ENCODE measurements at places on chromosomes 7 and 10.

- DNase-seq, result no peak
These were observed 7.4 kb upstream of the OPN4 start for GRCh38 chr10:86646933-86647332.

DNA sequence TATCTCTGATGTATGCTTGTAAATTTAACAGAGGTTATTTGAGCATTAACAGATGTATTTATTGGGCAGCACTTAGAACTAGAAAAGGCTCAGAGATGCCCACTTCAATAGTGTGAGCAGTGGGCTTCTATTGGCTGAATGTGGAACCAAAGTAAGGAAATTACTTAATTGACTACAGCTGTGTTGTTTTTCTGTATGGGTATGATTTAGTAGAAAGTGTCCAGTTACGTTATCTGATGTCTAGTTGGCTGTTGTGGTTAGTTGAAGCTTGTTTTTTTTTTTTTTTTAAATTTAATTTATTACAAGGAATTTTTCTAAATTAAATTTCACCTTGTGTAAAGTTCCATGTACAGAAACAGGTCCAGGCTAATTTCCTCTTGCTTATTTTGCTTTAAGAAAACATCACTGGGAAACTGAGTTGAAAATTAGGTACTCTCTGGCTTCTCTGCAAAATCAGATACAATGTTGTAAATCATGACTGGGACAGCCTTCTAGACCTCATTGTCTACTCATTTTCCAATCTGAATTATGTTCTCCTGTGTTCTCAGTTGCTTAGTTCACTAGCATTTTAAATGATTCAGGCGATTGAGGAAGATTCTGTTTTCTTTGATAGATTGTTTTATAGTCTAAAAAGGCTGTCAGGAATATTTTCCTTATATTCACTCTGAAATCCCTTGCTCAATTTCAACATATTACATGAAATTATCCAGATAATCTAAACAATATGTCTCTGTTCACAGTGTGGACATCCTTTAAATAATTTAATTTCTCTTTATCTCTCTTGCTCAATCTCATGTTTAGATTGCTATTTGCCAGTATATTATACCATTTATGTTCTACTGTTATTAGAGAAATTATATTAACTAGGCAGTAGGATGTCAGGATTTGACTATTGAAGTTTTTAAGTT, 53.0 kb downstream of the PHF14 start:
- DNase-seq, result peak; percentile 27

GRCh38 chr7:115217373-115217772, 295.5 kb downstream of the MDFIC start:
- DNase-seq, result peak; percentile 61

DNA sequence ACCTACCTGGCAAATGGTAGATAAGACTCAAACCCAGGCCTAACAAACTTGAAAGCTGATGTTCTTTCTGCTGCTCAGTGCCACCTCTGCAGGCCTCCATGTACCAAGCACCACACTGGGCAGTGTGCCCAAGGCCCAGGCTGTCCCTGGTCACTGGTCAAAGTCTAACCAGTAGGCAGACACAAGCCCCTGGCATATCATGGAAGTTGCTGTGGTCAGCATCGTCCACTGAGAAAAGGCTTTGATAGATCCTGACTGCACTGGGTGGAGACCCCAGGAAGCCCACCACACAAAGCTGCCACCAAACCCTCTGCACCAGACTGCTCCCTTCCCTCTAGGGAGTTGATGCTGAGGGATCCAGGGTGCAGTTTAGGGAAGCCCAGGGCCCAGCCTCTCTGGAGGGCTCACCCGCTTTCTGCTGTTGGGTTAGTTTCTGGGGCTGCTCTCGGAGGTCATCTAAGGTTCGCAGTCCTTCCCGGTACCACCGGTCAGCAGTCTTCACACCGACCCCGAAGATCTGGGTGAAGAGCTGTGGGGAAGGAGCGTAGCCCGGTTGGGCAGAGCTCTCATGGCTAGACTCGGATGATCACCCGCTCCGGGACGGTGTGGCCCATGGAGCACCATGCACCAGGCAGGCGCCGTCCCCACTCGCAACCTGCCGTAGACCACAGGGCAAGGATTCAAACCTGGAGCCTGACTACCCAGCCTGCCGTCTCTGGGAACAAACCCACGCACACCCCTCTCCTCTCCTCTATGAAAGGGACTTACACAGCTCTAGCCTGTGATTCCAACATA, 6.0 kb downstream of the POLM start:
- DNase-seq, result no peak

DNA sequence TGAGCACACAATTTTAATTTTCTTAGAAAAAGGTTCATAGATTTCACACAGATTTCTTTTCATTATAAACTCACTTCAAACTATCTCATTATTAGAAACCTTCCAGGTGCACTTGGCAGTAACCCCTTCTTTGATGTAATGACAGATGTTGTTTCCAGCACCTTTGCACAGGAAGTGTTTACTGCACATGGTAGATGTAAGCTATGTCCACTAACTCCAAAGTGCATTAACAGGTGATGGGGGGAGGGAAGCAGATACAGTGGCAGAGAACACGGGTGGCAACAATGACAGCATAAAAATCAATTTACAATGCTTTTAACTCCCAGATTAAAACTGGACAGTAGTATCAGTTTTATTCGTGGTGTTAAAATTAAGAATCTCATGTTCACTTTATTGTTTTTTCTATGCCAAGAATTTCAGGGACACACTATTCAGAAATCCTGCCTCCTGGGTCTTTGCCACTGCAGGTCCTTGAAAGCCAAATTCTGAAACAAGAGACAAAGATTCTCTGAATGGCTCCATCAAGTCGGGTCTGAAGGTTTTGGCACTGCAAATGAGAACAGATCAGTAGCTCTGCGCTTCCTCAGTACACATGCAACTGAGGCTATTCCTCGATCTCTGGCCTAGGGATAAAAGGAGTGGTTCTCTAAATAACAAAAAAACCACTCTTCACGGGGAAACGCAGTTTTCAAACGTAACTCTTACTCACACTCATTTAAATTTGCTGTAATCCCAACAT, 187.7 kb downstream of the JAZF1 start:
- peak; percentile 91 for DNase-seq

DNA sequence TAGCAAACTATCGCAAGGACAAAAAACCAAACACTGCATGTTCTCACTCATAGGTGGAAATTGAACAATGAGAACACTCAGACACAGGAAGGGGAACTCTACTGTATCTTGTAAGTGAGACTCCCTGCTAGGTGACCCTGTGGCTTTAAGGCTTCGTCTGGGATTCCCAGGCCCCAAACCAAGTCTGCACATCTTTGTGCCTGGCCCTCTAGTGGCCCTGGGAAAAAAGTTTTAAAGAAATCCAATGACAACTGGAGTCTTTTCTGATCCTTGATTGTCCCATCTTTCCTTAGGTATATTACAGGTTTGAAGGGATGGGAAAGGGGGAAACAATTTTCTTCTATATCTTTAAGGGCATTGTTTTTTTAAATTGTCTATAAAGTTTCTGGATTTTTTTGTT, 10.6 kb upstream of the LIPM start:
- peak; percentile 55 for DNase-seq

DNA sequence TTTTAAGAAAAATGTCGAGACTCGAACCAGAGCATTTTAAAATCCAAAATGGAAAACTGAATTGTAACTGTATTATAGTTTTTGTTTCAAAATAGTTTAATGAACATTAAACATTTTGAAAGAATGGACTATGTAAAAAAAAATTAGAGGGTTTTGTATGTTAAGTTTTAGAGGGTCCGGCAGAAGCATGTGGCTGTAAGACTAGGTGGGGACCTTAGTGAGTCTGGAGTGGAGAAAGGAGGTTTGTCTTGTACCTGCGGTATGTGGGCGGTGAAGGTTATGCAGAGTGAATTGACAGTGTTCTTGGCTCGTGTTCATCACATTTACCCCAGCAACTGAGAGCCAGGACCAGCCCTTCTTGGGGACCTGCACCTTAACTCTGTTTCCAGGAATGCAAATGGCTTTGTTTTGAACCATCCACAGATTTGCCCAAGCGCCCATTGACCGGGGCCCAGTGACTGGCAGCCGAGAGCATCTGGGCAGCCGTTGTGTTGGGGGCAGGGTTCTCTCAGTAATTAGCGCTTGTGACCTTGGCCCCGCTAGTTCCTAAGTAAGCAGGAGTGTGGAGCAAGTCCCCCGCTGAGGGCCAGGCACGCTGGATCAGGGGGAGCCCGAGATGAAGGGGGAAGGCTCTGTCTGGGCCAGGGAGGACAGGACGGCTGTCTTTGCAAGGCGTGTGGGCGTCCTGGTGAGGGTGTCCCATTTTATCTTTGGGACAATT, 1.4 kb upstream of the KLF6 start:
- peak; percentile 52 for DNase-seq

DNA sequence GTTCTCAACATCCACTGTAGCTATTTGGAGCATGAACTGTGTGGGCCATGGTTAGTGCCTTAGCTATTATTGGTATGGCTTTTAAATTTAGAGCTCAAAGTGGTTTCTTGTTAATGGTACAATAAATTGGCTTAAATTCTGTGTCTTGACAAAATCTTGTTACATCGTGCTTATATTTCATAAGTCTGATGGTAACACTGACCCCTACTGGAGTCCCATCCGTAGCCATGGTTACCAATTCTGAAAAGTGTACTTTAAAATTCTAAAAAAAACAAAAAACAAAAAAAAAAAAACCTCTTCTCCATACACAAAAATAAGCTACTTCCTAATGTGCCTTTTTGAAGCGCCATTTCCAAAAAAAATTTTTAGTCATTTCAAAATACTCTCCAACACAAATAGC, 6.4 kb upstream of the RPP30 start:
- peak; percentile 2 for DNase-seq

DNA sequence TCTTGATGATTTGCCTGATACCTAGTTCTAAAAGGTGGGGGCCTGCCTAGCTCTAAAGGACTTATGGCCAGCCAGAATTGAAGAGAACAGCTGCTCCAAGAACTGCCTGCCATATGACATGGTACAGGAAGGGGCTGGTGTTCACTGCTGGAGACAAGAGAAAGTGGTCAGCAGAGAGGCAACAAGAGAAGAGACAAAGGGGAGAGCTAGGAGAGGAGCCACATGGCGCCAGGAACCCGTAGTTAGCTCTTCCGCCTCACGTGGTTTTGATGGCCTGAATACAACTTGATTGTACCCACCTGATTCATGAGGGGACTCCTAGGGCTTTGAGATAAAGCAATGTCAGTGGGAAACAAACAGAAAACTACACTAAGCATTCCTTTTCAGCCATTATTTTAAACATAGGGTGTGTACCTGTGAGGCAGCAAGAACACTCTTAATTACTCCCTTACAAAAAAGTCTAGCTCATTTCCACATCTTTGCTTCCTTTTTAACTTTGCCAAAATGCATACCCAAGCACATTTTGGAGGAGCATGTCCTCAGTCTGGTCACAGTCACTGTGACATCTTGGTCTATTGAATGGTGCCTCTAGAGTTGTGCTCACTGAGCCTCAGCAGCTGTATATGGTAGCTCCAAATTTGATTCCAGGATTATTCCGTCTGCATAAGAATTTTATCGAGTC, 71.6 kb downstream of the CCDC71L start:
- peak; percentile 79 for DNase-seq

- no peak for DNase-seq
These were observed 29.3 kb upstream of the OSBPL3 start for GRCh38 chr7:25009257-25009656.

DNA sequence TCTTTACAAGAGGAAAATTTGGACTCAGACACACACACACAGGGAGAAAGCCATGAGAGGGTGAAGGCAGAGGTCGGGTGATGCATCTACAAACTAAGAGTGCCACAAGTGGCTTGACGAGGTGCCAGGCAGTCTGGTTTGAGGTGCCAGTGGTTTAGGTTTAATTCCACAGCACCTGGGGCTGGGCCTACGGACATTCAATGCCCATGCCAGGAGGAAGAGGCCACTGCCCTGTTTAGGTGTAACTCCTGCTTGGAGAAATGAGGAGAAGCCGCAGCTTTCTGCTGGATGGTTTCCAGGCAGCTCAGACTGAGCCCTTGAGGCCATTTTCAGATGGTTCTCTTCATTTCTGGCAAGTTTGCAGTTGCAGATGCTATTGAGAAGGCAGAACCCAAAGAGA, 83.6 kb downstream of the HTR5A start:
- no peak for DNase-seq

DNA sequence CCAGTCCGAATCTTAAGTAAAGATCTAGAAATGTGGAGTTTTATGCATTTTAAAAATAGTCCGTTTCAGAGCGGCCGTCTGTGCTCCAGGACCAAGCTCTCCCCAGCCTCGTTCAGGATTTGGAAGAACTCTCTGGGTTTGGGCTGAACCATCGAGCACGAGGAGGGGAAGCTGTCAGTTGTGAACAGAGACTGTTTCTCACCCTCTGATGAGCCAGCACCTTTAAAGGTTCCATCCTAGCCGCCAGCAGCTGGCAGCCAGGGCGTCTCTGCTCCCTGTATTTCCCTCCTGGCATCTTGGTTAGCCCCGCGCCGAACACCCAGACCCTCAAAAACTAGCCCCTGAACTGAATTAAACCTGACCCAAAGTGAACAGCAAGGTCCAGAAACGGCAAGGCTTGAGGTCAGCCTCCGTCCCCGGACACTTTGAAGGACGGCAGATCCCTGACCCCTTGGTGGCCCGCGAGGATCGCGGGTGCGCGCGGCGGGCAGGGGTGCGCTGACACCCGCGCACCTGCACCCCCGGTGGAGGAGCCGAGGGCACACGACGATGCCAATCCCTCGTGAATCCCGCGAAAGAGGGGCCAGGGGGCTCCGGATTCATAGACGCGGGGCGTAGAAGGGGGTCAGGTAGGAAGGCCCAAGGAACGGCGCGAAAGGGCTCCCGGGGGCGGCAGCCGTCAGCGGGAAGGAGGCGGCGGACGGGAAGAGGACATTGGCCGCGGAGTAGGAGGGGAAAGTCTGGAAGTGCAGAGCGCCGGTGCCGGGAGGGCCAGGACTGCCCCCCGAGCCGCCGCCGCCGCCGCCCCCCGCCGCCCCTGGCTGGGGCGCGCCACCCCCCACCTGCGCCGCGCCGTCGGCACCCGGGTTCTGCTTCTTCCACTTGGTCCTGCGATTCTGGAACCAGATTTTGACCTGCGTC, 2.7 kb downstream of the NKX1-2 start:
- DNase-seq, result no peak

- no peak for DNase-seq
These were observed 82.7 kb upstream of the KLF6 start for GRCh38 chr10:3867454-3868270.

DNA sequence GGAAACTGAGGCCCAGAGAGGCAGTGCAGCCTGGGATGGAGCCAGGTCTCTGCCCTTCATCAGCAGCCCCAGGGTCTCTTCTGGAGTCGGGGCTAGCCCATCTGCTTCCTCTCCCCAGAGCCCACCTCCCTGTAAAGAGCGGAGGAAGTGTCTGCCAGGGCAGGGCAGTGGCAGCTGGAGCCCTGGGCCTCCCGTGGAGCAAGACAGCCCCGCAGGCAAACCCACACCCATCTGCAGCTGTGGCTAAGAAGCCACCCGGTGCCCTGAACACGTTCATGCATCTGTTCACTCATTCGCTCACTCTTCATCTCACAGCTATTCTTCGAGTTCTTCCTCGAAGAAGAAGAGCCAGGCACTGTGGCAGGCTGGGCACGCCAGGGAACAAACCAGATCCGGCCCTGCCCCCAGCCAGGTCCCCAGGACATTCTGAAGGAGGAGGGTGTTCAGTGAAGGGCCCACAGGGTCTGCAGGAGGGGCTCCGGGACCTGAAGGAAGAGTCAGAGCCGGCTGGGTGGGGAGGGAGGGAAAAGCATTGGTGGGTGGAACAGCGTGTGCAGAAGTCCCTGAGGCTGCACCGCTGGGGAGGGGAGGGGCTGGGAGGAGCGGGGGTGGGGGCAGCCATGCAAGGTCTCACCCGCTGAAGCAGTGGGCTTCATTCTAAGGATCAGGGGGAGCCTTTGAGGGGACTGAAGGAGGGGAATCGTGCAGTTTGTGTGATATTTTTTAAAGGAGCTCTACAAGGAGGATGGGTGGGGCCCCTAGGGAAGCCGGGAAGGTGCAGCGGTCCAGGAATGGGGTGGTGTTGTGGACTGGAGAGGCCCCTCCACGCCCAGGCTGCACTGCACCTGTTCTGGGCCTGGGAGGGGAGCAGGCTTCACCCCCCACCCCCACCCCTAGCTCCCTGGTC, 99.1 kb downstream of the UNCX start:
- peak; percentile 93 for DNase-seq
